Caudate nucleus (tissue), 63 donors: ENCODE measurements at places on chromosomes 6 and 20.
A peak's percentile ranks its signal among the peaks of the same experiment; 100 is the strongest.

- DNase-seq: no peak
Measured at GRCh38 chr6:15263780-15264374, 18.0 kb downstream of the JARID2 start.

DNA sequence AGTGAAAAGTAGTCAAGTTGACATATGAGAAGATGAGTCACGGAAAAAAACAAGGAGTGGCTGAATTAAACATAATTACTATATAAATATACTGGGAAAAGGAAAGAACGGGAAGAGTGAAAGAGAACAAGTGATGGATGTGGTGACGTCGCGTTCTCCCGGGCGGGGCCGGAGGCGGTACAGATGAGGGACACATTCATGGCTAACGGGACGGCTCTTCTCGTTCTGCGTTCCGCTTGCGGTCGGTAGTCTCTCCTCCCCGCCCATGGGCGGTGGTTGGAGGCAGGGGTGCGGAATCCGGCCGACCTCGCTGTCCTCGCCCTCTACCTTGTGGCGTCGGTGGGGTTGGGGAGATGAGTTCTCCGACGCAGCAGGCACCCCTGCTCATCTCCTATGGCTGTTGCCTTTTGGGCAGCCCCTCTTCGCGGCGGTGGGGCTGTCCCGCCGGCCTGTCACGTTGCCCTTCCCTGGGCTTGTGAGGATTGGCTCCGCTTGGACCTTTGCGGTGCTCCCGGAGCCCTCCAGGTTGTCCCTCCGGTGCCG is 22.5 kb downstream of the HLA-G start:
- no peak for DNase-seq

GRCh38 chr6:131547488-131547887 is 25.5 kb upstream of the ARG1 start:
- DNase-seq: no peak

DNA sequence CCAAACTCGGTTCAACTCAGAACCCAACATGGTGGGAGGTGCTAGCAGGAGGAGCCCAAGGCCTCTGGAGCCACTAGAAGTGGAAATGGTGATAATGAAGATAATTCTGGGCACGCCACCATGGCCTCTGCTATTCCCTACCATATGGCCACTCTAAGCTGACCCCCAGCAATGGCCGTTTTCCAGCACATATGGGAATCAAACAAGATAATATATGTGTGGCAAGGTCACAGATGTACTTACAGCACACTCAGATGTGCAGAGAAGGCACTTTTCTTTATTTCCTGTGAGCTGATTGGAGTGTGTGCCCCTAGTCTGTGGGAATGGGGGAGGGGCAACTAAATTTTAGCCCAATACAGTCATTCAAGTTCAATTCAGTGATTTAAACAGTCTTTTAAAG is 153.4 kb upstream of the LRFN2 start:
- DNase-seq: no peak

GRCh38 chr6:15947923-15948322 is 181.0 kb upstream of the MYLIP start:
- DNase-seq: no peak

DNA sequence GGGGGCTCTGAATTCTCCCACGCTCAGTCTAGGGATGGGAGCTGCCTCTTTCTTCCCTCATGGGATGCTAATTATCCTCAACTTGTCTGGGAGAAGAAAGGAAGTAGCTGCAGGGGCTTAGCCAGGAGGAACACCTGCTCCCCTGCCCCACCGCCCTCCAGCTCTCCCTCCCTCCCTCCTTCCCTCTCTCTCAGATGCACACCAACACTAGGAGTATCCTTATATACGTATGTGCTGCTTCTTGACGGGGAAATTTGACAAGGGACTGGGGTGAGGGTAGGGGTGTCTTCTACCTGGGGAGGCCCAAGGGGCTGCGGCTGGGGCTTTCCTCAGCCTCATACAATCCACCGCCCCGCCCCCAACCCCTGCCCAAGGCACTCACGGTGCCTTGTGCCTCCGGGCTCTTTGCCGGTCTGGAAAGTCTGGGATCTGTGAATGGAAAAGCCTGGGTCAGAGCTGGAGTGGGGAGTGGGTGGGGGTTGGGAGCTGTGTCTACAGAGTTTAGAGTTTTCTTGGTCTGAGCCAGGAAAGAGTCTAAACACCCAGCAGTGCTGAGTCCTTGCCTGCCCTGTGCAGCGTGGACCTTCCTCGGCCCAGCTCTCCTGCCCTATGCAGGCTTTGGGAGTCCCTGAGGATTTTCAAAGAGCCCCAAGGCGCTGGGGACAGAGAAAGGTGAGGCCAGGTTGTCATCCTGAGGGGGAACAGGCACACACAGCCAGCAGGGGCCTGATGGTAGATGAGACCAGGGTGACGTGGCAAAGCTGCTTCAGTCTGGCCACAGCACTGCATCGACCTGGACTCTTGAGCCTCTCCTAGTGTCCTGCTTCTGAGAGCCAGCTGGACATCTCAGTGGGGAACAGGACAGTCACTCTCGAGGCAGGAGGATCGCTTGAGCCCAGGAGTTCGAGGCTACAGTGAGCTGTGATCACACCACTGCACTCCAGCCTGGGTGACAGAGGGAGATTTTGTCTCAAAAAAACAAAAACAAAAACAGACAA is 29.3 kb upstream of the EMILIN3 start:
- DNase-seq: no peak

GRCh38 chr6:9789201-9789600 is 625.7 kb downstream of the TFAP2A start:
- DNase-seq: no peak

DNA sequence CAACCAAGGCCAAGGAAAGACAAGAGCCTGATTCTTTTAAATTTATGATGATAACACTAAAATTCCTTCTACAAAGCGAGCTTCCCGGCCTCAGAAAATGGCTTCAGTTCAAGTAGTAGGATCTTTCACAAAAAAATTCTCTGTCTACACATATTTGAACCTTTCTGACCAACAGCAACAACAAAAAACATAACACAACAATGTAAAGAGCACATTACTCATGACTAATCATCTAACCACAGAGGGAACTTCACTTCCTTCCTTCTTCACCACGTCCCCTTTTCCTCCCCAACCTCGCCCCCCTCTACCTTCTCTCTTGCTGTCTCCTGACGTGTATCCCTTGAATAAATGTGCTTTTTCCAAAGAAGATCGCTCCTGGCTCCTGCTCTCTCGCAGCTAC is 228.2 kb downstream of the MYLK4 start:
- no peak for DNase-seq

GRCh38 chr6:55049866-55050265 is 124.4 kb upstream of the HCRTR2 start:
- DNase-seq: no peak

DNA sequence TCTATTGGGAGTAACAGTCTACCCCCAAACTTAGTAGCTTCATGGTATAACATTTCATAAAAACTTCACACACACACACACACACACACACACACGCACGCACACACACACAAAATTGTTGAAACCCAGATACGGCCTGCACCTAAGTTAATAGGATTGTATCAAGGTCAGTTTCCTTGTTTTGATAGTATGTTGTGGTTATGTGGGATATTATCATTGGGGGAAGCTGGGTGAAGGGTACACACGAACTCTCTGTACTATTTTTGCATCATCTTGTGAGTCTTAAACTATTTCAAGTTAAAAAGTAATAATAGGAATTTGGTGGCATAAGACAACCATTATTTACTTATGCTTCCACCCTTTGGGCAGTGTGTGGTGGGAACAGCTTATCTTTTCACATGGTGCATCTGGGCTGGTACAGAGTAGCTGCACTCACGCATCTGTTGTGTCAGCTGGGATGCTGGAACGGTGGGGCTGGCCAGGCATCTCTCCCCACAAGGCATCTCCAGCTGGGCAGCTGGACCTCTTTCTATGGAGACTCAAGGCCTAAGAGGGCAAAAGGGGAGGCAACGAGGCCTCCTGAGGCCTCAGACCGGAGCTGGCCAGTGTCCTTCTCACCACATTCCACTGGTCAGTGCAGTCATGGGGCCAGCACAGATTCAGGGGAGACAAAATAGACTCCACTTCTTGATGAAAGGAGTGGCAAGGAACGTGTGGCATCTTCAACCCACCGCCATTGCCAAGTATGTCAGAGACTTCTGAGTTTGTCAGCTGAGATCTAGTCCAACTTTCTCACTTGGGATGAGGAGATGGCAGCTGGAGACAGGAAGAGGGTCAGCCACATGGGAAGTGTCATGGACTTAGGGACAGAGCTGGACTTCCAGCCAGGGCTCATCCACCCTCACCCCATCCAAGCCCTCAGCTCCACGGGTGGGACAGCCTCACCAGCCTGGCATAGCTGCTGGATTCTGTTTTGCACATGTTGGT is 20.5 kb upstream of the IP6K3 start:
- DNase-seq: no peak

GRCh38 chr6:37103169-37104039 is 66.5 kb upstream of the PIM1 start:
- peak; percentile 16 for DNase-seq

- no peak for DNase-seq
Measured at GRCh38 chr6:7201444-7201731, 93.6 kb downstream of the RREB1 start.

DNA sequence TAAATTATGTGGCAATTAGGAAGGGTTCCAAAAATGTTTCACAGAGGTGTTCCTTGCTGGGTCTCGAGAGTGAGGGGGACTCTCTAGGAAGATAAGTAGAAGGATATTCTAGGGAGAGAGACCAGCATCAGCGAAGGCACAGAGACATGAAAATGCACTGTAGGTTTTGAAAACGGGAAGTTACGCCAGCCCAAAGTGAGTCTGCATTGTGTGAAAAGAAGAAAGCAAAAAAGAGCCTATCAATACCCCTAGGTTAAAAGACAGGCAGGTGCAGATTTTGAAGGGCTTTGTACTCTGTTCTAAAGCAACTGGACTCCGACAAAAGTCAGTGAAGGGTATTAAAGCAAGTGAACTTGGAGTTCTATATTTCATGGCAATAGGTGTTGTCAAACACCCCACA is 25.7 kb upstream of the MRAP2 start:
- DNase-seq: no peak

GRCh38 chr6:84227434-84228197 is at the start of gene CEP162:
Gene CEP162 (minus strand): TSS chr6:84227643. CDS start chr6:84226393, 1,250 bp downstream.
- DNase-seq: peak; percentile 98

DNA sequence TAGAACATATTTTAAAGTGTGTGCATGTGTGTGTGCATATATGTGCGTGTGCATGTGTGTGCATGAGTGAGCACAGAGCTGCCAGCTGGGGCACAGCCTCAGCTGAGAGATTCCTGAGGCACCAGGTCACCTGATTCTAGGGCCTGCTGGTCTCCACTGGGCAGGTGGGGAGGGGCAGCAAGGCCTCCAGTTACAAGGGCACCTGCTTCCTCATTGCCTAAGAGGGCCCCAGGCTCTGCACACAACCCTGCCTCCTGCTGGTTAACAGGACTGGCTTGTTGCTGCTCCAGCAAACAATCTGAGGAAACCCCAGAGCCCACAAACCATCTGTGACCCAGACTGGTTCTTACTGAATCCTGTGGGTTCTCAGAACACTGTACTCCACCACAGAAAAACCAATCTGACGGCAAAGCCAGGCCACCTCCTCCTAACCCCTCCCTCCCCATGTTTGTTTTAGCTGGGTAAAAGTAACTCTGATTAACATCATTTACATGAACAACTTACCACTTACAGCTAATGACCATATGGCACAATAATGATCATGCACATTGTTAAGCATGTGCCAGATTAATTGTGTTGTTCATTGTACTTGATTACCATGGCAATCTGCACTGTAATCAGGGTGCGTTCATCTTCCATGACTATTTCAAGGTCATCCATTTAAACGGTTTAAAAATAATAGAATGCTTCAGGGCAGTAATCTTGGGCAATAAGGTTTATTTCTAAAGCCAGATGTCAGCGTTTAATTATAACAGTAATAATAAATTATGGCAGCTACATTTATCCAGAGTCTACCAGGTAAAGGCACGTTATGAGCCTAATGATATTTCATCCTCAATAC is 23.1 kb upstream of the UBE2J1 start:
- no peak for DNase-seq

DNA sequence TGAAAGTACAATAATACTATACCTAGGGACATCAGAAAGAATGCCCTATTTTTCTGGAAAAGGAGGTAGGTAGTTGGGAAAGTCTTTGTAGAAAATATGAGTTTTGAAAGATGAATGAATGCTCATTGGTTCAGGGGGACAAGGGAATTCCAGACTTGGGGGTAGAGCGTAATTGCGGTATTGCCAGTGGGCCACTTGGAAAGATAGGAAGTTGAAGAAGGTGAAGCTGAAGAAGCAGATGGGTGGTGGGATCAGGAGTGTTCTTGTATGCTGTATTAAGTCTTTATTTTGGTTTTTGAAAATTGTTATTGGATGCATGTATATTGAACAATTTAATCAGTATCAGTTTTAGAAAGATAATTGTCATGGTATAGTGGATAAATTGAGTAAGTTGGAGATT is 57.9 kb upstream of the SMIM8 start:
- DNase-seq: no peak

GRCh38 chr20:1437235-1437904 is 29.3 kb downstream of the NSFL1C start:
- DNase-seq: peak; percentile 65

DNA sequence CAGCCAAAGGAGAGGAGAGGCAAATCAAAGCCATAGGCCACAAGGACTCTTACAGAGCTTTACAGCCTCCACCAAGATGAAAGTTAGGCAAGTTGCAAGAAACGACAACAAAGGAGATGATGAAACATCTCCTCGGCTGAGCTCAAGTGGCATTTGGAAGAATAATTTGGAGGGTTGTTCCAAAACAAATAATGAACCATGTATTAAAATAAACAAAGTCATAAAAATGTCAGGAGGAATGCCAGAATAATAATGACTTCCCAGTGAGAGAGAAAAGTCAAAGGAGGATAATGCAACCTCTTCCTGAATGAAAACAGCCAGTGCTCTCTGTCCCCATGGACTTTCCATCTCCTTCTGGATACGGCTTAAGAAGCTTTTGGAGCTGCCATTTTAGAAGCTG is 371.4 kb upstream of the ID4 start:
- no peak for DNase-seq

DNA sequence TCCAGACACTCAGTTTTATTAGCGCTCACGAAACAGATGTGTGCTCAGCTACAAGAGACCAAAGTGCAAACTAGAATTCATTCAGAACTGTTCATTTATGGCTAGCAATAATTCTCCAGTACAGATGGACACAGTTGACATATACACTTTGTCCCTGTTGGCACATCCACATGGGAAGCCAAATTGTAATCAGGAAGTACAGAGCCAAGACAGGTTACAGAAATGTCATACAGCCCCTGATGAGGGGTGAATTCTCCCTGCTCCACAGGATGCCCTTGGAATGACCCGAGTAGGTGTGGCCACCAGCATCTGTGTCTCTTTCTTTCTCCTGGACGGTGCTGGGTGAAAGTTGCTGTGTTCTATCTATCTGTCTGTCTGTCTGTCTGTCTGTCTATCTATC is 7.6 kb downstream of the DHX35 start:
- DNase-seq: no peak
